ENCODE measurements at places on chromosomes 16 and 17.

- DNase-seq = no peak
Measured at GRCh38 chr16:84883301-84883700, 63.5 kb downstream of the CRISPLD2 start.

- no peak for DNase-seq
Measured at GRCh38 chr16:47136099-47136842, 7.5 kb downstream of the NETO2 start.

GRCh38 chr17:76079956-76080767, 1.2 kb downstream of the ZACN start:
- no peak for DNase-seq

DNA sequence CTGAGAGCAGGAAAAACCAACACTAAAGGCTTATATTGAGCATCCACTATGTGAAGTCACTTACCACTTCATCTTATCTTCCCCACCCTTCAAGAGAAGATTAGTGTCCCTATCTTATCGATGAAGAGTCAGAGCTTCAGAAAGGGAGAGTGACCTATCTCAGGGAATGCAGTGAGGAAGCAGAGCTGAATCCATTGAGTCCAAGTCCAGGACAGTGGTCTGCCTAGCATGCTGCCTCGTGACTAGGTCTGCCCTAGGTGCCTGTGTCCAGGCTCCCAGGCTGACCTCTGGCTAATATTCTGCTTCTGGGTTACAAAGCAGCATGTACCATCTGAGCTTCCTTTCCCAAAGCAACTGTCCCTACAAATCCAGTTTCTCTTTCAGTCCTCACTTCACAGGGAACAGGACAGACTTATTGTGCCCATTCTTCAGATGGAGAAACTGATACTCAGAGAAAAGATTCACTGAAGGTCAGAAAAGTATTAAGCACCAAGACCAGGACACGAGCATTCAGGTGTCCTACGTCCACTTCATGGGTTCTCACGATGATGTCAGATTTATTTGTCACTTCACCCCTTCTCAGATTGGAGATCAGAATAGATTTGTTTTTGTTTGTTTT, 13.3 kb upstream of the FZD2 start:
- peak; percentile 41 for DNase-seq

DNA sequence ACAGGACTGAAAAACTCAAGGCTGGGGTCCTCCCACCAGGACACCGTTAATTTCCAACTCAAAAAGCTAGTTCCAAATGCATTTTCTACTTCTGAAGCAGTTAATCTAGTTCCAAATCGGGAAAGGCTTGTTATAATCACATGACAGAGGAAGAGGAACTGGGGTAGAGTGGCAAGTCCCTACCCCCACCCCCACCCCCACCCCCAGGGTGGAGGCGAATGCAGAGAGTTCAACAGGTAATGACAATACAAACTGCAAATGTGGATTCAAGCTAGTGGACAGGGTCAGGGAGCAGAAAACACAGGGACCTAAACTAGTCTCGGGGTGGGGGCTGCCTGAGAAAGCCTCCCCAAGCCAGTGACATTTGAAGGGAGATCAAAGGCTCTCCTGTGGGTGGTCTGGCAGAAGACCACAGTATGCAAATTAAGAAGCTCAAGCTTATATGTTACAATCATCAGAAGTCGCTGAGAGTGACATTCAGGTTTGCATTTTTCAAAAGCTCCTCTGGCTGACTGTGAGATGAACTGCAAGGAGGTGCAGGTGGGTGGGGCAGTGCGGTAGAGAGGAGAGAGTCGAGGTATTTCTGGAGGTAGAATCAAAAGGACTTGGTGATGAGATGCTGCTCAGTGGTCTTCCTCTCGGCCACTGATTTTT, 56.4 kb upstream of the SLC25A19 start:
- DNase-seq = peak; percentile 73

Measured in OCI-M1 (cell line).